ENCODE measurements at places on chromosomes 5 and 9. TPM values are rescaled to one million over a fixed set of nuclear protein-coding genes. Genes with fewer than 3 reads are reported as not detected.

PFN3 gene
- not detected for total RNA-seq

DNA sequence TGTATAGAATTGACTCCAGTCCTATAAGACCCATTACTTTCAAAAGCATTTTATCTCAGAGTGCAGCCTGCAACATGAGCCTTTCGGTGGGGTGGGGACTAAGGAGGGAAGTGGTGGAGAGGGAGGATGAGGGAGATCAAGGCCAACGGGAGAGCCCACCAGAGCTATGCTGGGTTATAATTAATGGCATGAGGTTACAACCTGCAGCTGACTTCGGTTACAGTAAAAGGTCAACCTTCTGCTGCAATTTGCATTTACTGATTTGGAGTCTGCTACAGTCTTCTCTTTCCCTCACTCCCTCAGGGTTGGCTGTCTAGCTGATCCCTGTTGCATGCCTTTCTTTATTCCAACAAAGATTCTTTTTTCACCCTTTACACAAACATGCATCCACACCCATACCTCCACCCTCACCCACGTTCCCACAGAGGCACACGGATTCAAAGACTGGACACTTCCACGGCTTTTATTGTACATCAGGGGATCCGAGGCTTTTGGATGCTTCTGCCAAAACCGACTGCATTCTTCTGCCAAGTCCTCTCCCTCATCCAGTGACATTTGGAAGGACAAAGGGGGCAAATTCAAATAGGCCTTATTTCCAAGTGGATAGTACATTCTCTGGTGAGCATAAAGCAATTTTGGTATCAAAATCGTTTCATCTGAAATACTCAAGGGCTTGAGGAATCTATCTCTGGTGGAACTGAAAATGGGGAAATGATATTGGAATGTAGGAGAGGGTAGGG lies 381.2 kb downstream of the NFIB start:
- DNase-seq: no peak

- no peak for DNase-seq
These were observed 76.9 kb downstream of the LIX1 start for GRCh38 chr5:97065475-97065874.

- no peak for DNase-seq
These were observed 296.7 kb downstream of the ARL15 start for GRCh38 chr5:54013556-54014194.

CCDC171 gene
- 4.5 TPM for total RNA-seq

DNA sequence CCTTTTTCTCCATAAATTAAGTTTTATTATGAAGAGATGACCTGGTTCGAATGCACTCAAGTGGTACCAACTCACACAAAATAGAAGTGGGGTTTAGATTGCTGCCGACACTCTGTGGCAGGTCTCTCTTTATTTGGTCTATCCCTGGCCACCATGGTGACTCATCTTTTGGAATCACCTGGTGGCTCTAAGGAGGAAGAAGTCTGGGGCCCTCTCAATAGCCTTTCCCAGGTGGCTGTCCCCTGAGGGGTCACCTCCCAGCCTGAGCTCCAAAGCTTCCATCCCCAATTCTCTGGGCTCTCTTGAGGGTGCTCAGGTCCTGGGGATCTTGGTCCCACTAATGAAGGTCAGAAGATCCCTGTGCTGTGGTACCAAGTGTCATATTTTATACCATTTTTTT lies 136.8 kb downstream of the MVB12B start:
- no peak for DNase-seq

GRCh38 chr5:178349625-178350353 lies 117.2 kb upstream of the PHYKPL start:
- no peak for DNase-seq

- DNase-seq: no peak
These were observed 40.2 kb upstream of the TEX48 start for GRCh38 chr9:114722081-114722621.

DNA sequence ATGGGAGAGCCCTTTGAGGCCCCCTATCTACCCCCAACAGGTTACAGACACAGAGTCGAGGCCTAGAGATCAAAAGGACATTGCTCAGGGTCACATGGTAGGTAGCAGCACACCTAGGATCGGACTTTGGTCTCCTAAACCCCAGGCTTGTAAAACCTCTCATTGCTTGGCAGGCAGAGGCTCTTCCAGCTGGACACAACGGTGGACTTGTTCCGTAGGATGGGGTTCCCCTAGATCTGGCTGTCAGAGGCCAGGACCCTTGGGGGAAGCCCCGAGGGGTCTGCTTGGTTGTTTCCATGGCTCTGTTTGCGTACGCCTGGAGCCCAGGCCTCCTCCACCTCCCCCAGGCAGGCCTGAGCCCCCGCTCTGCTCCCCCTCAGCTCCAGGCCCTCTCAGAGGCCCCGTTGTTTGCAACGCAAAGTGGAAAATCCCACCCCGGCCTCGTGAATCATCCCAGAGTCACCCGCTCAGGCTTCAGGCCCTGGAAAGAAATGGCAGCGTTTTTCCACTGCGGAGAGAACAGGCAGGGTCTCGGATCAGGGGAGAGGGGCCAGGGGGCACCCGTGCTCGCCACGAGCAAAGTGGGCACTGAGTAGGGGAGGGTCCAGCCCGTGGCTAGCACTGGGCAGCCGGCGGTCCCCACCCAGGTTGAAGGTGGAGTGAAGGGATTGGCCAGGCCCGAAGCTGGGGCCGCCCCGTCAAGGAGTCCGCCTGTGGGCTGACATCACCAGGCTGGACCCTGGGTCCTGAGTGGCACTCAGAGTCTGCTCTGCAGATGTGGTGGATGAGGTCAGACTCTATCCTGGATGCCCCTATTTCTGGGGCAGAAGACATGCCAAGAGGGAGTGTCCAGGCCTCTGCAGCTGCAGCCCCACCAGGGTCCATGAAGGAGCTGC lies 19.8 kb downstream of the COL27A1 start:
- no peak for DNase-seq

DNA sequence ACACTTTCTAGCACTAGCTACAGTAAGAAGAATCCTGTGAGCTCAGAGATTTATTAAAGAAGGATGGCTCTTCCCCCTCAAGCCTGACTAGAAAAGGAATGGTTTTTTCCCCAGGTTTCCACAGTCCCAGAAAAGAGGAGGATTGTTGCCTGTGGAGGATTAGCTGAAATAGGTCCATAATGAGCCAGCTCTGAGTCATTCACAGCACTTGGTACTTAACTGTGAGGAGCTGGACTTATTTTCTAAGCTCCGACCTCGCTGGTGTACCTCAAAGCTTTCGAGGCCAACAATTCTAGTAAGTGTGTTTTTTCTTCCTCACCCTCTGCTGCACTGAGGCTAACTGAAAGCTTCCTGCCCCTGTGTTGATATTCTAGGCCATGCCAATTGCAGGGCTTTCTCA lies 222.5 kb upstream of the IL12B start:
- DNase-seq: no peak

GRCh38 chr9:134413890-134414623 lies 87.8 kb downstream of the RXRA start:
- DNase-seq: peak; percentile 85

DNA sequence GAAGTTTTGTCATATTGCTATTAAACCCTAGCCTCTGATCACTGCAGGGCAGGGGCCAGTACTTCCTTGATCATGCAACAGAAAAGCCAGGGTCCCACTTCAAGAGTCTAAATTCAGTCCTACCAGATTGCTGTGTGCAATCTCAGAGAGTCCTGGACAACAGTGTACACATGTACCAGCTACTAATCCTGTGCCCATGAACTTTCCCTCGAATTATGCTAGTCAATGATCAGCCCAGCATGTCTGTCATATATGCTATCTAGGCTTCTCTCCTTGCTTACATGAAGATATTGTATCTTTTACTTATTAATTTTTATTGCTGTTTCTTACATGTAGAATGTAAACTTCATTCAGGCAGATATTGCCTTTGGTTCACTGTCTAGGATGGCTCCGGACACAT lies 367.0 kb downstream of the NTRK2 start:
- DNase-seq: no peak

PAIP2 gene
- 75.6 TPM for total RNA-seq

DRD1 gene
- total RNA-seq: 2.9 TPM

DNA sequence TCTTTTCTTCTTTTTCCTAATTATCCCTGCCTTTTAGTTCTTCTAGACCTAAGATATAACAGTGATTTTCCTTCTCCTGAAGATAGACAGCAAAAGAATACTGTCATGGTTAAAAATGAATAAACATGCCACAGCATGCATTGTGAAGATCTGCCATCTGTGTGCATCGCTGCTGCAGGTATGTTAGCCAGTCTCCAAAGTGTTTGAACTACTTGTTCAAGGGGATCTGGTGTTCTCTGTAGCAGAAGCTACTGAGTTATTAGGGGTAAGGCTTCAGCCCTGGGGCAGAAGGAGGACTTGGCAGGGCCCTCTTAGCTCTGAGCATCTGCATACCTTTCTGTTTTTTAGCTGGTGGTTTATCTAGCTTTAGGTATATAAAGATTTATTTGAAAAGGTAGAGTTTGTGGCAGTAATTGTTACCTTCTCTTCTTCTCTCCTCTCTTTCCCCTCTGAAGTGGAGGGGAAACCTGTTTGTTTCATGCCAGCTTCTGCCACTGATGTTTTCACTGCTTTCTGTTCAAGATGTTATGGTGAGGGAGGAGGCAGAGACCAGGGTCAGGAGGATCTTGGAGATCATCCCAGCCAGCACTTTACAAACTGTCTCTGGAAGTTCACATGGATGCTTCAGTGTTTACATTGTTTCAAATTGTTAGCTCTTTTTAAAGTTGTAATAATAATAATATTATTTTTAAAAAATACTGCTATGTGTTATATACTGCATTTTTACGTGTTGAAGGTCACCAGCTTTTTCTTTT lies 25.2 kb downstream of the GALNT10 start:
- no peak for DNase-seq

DNA sequence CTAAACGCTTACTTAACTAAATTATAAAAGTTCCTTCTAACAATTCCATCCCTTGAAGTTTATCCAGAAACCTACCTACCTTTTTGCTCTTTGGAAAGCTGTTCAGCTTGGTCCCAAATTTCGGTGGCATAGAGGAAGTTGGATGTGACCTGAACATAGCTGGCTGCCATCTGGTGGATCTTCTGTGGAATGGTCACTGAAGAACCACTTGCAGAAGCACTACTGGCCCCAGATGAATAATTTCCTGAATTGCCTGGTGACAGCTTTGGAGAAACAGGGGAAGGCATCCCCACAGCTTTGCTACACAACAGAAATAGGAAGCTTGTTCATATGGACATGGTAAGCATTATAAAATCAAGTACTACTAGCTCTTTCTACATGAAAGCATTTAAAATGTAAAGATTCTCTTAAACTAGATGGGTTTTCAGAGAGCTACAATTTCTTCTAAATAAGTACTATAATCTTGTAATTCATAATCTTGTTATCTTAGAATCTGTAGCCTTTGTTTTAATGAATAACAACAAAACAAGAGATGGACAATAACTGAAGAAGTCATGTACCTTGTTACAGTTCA lies 9.9 kb downstream of the LEAP2 start:
- peak; percentile 63 for DNase-seq

DNA sequence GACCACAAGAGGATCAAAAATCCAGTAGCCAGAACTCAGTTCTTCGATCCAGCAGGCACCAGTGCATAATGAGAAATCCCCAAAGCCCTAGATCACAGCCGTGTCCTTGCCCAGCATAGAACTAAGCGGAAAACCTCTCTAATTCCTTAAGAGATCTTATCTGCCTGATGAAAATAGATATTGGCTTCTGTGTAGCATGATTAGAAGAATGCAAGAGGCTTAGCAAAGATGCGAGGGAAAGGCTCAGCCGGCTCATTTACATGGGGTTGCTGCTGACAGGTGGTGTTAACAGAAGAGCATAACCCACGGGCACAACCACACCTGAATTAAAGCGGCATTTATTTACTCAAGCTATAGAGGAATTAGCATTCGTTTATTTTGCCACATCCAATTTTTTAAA lies 400.0 kb upstream of the ADAMTS16 start:
- no peak for DNase-seq

- DNase-seq: no peak
These were observed 92.6 kb upstream of the GAS1 start for GRCh38 chr9:87039809-87040392.

SPATA31D3 gene
- not detected for total RNA-seq

- no peak for DNase-seq
These were observed 77.6 kb upstream of the CEP78 start for GRCh38 chr9:78158286-78158685.

DNA sequence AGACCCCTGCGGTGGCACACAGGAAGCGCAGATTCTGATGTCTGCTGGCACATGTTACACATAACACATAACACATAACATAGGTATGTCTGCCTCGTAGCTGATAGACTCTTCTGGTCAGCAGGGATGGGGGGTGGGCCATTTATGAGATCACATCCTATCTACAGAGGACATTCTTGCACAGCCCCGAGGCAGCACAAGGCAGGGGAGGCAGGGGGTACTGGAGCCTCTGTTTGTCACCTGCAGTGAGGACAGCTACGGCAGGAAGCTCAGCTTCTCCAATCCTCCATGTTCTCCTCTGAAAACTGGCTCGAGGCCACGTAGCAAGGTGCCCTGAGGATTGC lies 16.7 kb upstream of the MED10 start:
- no peak for DNase-seq

DNA sequence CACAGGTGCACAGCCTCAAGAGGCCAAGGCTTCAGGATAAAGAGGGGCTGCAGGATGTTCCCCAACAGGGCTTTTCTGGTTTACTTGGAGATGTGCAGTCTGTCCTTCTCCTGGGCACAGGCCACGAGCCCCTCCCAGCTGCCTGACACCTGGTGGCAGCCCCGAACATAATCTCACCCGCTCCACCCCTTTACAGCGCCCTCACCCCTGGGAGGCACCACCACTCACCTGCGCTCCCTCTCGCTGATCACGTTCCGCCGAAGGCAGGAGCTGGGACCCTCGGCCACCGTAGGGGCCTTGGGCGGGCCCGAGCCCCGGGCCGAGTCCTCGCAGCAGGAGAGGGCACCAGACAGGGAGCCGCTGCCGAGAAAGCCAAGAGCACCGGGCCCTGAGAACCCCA lies 514 bp downstream of the SOHLH1 start:
- no peak for DNase-seq

GRCh38 chr5:57258052-57258451 lies 84.2 kb downstream of the GPBP1 start:
- no peak for DNase-seq

ZFP2 gene
- total RNA-seq: 3.0 TPM

GRCh38 chr5:143182901-143183820 lies 220.3 kb downstream of the NR3C1 start:
- DNase-seq: no peak

ADAM19 gene
- total RNA-seq: 17.4 TPM

SLC34A1 gene
- not detected for total RNA-seq

- no peak for DNase-seq
These were observed 82.2 kb upstream of the RFX3 start for GRCh38 chr9:3608011-3608410.

DNA sequence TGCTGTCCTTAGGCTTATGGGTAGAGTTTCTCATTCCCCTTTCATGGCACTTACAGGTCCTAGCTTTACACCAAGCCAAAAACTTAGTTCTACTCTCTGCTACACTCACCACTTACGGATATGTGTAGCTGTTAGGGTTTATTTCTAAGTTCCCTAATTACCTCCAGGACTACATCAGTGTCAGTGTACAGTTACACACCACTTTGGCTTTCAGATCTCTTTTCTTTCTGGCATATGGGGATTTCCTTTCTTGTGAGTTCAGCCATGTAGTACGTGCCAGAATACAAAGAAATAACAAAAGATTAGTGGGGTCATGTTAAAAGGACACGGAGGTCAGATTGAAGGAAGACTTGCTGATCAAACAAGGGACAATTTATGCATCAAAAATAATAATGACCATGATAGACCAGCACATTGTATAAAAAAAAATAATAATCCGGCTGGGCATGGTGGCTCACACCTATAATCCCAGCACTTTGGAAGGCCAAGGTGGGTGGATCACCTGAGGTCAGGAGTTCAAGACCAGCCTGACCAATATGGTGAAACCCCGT lies 41.8 kb downstream of the LYRM7 start:
- no peak for DNase-seq

RFESD gene
- 4.5 TPM for total RNA-seq

GRCh38 chr9:96135076-96135752 lies 166.8 kb downstream of the HSD17B3 start:
- DNase-seq: no peak
